Stimulated activated CD4-positive, alpha-beta T cell treated with anti-CD3 and anti-CD28 coated beads, Interleukin-1b, Interleukin-23, amount 100 ng/mL, for 24 hours (primary cell): ENCODE measurements at places on chromosomes 7 and 10.

DNA sequence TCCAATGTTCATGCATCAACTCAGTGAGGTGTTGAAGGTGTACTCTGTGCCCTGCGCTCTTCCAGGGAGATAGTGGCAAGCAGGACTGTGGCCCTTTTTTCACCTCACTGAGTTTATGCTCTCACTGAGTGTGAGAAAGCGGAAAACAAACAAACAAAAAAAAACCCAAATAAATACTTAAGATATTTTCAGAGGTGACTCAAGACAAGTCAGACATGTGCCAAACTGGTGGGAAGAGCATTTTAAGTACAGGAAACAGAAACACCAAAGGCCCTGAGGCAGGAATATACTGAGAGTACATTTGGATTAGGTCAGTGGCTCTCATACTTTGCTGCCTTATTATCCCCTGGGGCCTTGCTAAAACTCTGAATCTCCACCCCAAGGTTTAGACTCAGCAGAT lies 111.9 kb upstream of the IGFBP3 start:
- DNase-seq, result no peak

DNA sequence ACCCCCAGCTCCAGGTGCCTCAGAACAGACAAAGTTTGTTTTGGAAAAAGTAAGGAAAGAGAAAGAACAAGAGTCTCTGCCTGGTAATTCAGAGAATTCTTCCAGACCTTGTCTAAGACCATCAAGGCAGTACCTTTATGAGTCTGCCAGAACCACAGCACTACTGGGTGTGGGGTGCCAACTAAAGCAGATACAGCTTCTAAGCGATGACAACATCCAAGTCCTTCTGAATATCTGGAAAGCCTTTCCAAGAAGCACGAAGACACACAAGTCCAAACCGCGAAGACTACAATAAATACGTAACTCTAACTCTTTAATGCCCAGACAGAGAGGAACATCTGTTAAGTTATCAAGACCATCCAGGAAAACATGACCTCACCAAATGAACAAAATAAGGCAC lies 94.3 kb downstream of the SIRT1 start:
- DNase-seq, result no peak

GRCh38 chr7:51901489-51901840 lies 584.9 kb upstream of the COBL start:
- no peak for DNase-seq

GRCh38 chr7:79736418-79736817 lies 283.0 kb upstream of the MAGI2 start:
- DNase-seq, result no peak

- no peak for DNase-seq
These were observed 11.3 kb downstream of the KMT2C start for GRCh38 chr7:152424348-152425108.

DNA sequence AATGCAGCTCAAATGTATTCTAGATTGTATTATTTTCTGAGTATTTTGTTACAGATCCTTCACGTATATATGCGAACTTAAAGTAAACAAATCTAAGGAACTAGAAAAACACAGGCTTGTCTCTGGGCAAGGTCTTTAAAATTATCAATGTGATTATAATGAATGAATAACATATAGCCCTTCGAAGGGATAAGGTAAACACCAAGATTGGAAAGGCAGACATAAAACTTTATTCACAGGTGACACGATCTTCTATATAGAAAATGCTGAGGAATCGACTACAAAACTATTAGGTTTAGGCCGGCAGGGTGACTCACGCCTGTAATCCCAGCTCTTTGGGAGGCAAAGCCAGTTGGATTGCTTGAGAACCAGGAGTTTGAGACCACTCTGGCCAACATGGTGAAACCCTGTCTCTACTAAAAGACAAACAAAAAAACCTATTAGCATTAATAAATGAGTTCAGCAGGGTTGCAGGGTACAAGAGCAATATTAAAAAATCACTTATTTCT lies 80.4 kb downstream of the CNNM2 start:
- DNase-seq, result no peak

DNA sequence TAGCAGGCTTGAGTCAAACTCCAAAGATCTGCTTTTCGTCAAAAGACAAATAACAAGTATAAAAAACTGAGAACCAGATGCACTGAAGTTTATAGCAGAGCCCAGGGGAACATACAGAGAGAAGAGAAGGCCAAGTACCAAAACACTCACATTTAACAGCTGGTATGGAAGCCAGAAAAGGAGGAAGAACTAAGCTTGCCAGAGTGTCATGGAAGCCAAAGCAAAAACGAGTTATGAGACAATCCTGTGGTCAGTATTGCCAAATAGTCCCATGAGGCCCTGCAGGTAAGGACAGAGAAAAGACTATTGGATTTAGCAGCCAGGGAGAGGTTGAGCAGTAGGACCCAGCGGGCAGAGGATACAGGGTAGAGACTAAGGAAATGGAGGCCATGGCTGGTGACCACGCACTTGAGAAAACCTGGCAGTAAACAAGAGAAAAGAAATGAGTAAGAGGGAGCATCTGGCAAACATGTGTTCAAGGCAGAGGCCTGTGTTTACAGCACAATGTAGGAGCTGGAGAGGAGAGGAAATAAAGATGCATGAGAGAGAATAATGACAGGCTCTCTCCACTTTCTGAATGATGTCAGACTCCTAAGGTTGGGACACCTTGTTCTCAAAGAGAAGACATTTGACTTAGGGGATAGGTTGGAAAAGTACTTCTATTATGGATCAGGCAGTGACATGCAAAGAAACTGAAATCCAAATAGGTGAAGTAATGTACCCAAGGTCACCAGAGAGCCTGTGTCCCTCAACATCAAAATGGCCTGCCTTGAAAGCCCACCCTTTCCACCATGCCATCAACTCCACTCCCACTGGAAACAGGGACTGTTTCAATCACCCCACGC lies 9.1 kb downstream of the CREB3L2 start:
- no peak for DNase-seq

- DNase-seq, result no peak
These were observed 267.8 kb downstream of the WDR37 start for GRCh38 chr10:1323951-1324350.

DNA sequence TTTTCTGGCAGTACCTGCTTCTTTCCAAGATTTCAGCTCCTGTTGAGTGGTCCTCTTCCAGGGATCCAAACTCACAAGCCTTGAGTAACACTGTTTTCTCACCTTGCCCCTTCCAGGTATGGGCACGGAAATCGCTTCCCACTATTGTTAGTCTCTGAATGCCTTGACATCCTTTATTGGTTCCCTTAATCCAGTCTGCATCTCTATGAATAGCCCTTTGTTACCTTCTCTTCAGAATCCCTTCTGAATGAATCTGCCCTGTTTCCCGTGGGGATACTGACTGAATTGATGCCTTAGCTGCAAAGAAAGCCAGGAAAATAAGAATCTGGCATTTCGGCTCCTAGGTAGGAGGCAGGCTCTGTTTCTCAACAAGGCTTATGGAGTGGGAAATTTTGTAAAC lies 467.7 kb downstream of the PLXNA4 start:
- DNase-seq, result no peak

DNA sequence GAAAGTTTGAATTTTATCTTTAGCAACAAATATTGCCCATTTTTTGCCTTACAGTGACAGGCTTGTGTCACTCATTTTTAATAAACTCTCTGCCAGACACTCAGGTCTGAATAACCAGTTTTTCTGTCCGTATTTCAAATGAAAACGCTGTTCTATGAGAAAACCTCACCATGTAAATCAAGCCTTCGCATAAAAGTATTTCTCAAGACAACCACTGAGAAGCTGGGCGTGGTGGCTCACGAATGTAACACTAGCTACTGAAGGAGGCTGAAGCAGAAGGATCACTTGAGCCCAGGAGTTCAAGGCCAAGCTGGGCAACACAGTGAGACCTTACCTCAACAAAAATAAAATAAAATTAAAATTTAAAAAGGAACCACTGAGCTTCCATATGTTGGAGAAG lies 339.3 kb downstream of the PARD3 start:
- DNase-seq, result no peak

DNA sequence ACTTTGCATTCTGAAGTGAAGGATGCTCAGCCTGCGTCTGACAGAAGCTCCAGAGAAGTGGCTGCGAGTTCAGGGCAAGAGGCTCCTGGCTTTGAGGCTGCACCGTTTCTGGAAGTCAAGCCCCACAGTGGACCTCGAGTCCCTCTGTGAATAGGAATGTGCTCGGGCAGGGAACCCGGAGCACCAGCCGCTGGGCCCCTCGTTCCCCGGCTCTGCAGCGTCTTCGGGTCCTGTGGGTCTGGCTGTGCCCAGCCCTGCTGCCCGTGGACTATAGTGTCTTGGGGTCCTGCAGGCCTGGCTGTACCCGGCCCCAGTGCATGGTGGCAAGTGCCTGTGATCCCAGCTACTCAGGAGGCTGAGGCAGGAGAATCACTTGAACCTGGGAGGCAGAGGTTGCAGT lies 45.3 kb upstream of the PRKAR1B start:
- DNase-seq, result no peak

DNA sequence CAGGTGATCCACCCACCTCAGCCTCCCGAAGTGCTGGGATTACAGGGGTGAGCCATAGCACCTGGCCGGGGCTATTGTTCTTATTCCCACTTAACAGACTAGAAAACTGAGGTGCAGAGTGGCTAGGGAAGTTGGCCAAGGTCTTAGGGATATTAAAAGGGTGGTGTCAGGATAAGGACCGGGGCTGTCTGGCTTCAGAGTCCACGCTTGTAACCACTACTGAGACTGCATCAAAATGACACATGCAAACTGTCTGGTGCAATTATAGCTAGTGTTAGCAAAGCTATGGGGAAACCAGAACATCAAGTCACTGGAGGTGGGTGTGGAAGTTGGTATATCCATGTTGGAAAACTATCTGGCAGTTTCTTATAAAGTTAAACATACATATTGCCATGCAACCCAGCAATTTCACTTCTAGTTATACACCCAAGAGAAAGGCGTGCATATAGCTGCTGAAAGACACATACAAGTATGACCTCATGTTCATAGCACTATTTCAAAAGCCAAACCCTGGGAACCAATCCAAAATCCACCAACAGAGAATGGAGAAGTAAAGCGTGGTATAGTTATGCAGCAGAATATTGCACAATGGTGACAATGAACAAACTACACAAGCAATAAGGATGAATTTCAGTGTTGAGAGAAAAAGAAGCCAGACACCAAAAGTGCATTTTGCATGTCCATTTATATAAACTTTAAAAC lies 33.9 kb upstream of the EEPD1 start:
- DNase-seq, result no peak

DNA sequence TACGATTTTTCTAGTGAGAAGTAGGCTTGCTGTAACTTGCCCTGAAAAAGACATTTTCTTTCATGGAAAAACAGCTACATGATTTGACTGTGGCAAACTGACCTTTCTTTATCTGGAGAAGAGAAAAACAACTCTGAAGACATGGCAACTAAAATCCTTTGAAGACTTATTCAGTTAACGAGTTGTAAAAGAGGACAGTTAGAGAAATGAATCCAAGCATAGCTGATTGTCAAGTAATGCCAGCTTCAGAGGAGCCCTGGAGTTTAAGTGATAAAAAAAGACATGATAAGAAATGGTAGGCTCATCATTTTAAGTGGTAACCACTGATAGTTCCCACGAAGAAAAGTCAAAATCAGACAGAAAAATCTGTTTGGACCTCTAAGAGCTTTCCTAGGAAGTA lies 19.6 kb downstream of the TMEM229A start:
- DNase-seq, result no peak

- no peak for DNase-seq
These were observed 100.3 kb downstream of the FAS start for GRCh38 chr10:89090756-89091445.

DNA sequence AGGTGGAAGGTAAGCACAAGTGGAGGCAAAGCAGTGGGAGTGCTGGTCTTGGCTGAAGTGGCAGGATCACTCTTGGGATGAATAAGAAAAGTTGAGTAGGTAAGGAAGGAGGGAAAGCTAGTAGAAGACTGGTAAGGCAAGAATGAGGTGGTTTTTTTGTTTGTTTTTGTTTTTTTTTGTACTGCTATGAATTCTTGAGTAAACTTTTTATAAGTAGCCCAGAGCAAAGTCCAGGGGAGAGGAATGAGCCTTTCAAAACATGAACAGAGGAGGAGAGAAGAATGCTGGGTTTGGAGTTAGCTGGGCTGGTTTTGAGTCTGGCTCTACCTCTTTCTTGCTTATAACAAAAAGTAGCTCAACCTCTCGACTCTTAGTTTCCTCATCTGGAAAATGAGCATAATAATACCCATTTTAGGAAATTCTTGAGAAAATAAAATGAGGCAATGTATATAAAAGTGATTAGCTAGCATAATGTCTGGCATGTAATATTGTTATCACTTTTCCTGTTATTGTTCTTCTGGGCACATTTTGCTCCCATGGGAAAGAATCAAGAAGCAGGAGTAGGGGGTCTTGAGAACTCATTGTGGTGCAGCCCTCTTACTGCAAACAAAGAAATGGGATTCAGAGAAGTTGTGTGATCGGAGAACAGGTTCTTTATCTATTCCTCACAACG lies 24.1 kb upstream of the LRRC17 start:
- DNase-seq, result no peak

DNA sequence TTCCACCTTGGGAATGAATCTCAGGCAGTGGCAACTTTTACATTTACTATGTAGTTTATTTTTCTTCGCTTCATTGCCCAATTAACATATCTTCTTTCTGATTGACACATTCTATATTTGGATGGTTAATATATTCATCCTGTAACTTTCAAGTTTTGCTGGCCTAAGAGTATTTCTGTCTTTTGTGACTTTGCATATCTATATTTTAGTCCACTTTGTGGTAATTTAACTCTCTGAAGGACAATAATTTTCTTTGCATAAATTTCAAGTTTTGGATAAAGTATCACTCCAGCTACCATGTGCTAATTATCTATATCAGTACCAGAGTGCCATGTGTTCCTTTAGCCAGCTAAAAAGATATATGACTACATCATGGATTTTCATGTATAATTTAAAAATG lies 151.5 kb upstream of the KAT6B start:
- no peak for DNase-seq

DNA sequence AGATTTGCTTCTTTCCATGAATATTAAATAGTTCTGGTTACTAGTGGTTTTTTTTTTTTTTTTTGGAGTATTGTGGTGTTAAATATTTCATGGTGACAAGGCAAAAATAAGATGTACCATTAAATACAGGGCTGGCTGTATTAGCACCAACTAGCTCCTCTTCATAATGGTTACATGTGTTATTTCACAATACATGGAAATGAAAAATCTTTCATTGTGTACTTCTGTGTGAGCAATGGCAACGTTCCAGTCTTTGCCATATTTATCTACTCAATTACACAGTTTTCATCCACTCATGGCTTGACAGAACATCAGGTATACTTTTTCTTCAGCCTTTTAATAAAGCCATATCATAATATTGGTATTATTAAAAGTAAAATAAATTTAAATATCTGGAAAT lies 394.7 kb upstream of the GRM3 start:
- no peak for DNase-seq

- DNase-seq, result peak; percentile 58
These were observed 316.5 kb downstream of the ADARB2 start for GRCh38 chr10:1420661-1421362.

GRCh38 chr7:153404124-153404523 lies 644.6 kb downstream of the ACTR3B start:
- no peak for DNase-seq

GRCh38 chr7:152485826-152486225 lies 50.0 kb upstream of the KMT2C start:
- no peak for DNase-seq
